ENCODE measurements at places on chromosomes 3 and 15.

DNA sequence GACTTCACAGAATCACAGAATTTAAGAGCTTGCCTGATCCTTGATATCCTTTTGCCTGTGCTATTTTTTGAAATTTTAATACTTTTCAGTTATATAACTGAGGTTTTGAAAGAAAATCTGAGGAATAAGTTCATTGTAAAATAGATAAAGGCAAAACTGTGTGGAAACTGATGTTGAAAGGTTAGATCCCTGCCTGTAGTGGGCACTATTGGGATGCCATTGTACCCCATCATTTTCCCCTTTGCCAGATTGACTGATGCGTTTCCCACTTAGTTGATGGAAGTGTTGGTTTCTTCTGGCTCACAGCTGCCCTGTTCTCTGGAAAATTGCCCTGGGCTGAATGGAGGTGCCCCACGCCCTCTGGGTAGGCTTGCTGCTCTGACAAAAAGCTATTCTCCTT is 387.9 kb downstream of the RBMS3 start:
- DNase-seq: no peak

- no peak for DNase-seq
Measured at GRCh38 chr3:155069729-155070128, 10.4 kb upstream of the MME start.

DNA sequence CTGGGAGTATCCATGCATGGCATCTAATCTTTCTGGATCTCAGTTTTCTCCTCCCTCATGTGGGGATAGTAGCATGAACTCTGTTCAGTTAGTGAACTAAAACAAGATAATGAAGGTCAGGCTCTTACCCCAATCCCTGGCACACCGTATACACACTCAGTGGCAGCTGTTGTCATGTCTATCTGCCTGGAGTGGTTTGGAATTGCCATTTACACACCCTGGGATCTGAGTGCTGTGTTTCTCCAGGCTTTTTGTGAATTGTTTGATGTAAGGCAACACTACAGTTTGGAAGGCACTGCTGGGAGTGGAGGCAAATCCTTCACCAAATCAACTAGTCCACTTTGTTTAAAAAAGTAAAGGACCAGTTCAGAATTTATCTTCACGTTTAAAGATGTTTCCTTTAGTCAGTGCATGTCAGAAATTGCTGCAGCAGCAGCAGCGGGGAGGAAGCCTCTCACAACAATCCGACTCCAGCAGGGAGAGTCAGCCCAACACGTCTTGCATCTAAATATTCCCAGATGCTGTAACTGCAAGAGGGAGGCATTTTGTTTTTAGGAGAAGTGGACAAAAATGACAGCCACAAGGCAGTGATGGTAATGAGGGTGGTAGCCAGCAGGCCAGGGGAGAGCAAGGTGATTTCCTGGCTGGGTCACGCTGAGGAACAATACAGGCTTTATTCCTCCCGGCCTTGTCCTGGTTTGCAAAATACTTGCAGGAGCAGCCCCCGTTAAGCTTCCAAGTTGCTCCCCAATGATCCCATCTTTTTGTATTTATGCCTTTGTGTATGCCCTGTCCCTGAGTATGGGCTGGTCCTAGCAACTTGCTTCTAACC is 128.5 kb upstream of the LRIG1 start:
- DNase-seq: no peak

DNA sequence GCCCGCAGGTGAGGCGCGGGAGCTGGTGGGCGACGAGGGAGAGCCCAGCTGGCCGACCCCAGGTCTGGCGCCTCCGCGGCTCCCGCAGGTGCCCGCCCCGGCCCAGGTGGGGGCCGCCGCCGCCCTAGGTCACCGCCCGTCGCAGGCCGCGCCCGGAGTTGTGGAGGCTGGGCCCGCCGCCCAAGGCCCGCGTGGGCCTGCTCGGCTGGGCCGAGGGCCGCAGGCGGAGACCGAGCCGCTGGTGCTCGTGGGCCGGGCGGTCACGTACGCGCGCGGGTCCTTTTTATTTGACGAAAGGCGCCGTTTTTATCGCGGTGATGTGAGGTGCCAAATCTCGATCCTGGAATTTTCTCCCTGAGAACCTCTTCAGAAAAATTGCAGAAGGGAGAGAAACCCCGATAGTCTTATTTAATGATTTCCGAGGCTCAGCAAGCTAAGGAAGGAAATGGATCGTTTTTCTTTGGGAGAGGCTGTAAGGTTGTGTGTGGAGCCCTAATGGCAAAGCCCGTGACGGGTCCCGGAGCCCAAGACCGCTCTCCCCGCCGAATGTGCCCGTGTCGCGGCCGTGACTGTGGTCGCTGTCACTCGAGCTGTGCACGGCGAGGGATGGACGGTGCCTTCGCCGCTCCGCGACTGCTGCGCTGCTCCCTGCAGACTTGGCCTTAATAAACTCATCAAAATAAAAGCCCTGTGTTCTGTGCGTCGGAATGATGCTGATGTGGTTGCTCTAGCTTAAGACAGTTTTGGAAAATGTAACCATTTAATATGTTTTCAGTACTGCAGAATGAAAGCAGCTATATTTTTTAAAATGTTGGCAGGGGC is 612 bp downstream of the APPL1 start:
- no peak for DNase-seq

GRCh38 chr3:146166826-146167225 is 5.8 kb upstream of the PLOD2 start:
- no peak for DNase-seq

DNA sequence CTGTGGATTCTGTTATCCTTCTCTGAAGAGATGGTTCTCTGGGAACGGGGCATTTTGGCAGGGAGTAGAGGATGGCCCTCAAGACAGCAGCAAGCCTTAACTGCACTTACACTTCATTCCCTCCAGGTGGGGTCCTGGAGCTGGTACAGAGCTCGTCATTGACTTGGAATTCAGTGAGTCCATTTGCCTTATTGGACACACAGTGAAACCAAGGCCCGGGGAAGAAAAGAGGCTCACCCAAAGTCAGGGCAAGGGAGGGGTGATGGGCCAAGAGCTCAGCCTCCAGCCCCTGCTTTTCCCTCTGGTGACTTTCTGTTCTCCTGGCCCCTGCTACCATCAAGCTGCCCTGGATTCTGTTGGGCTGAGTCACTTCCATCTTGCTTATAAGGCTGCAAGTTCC is 125.6 kb downstream of the ETFA start:
- DNase-seq: no peak

DNA sequence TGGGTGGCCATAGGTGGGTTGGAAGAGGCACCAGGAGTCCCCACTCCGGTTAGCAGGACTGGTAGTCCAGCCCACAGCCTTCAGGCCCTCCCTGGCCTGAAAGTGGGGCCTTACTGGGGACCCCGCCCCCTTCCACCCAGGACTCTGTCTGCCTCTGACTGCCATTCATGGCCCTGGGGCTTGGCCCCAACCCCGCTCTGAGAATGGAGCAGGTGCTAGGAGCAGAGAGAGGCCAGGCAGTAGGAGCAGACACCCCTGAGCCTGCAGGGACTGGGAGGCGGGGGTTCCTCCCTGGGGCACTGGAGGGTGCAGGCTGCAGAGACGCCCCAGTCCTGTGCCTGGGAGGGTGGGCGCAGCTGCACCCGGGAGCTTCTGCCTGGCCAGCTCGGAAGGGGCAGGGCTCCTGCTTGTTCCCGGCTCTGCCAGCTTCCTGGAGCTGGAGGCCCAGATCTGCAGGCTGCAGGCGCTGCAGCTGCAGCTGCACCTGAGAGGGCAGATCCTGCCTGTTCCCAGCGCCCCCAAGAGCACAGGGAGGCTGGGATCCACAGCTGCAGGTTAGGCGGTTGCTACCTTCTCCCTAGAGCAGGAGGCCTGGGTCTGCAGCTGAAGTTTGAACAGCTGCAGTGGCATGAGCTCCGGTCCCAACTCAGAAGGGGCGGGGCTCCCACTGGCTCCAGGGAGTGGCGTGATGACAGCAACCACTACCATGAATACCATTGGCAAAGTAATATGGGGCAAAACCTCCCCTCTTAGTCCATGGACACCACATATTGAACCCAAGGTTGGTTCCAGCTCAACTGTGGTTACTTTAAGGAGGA is 194.7 kb downstream of the SQOR start:
- no peak for DNase-seq

GRCh38 chr15:50135031-50135551 is 16.1 kb upstream of the ATP8B4 start:
- DNase-seq: no peak

DNA sequence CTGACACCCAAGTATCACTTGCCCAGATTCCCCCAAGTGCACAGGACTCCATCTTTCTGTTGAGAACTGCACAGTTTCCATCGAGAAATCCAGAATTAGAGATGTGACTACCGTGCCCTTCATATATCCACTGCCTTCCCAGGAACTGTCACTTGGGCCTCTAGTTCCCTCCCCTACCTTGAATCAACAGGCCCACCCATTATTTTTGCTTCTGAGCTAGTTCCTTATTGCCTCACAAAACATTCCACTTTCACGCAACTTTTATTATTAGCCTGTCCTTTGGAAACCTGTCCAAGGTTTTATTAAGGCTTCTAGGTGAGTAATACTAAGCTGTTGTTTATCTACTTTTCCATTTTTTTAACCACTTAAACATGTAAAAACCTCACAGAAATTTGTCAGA is 17.1 kb upstream of the SLC30A4 start:
- DNase-seq: no peak

GRCh38 chr15:48596841-48597240 is 48.7 kb downstream of the FBN1 start:
- no peak for DNase-seq

DNA sequence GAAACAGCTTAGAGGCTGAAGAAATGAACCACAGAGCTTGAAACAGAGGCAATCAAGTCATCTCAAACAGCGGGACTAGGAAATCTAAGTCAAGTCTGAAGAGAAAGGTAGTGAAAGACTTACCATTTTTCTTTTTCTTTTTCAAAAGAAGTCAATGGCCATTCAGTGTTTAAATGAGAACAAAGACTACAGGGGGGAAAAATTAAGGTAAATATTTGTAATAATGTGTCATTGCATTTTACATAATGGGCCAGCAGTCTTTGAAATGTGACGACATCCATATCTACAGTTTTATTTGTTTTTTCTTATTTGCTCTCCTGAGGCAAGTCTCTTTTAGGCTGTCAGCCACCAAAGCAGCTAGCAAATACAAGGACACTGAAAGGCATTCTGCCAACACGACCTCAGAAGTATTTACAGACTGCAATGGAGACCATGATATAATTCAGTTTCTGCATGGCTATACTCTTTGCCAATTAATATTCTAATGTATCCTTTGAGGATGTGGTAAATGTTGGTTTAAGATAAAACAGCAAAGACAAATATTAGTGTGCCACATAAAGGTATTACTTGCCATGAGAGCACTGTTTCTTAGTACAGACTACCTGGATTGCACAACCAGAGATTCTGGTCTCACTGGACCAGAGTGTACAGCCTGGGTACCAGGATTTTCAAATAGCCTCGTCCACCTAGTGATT is 307.0 kb upstream of the THBS1 start:
- no peak for DNase-seq

DNA sequence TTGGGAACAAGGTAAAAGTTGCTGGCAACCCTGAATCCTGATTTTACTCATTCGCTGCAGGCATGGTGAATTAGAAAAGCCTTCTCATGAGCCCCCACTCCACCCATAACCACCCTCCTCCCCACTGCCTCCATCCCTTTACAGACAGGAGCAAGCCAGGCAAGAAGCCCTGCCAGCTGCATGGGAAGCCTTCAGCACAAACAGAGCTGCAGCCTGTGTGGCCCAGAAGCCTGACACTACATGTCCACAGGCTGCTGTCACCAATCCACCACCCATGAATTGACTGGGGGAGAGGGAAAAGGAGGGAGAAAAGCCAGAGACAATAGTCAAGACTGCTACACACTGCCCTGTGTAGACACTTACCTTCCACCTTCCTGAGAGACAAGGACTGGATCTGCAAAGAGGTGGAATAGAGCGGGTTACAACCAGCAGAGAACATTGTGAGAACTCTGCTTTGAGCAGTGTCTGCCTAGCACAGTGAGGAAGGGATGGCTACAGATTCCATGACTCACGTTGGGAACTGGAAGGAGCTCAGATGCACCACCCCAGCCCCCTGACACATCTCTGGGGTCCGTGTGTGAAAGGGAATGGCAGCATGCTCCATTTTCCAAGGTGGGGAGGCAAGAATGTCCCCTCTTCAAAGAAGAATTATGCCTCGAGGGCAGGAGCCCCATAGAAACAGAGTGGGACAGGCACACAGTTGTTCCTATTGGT is 33.9 kb downstream of the DZIP1L start:
- DNase-seq: no peak

- DNase-seq: no peak
Measured at GRCh38 chr3:126777366-126777765, 73.3 kb downstream of the CHCHD6 start.

DNA sequence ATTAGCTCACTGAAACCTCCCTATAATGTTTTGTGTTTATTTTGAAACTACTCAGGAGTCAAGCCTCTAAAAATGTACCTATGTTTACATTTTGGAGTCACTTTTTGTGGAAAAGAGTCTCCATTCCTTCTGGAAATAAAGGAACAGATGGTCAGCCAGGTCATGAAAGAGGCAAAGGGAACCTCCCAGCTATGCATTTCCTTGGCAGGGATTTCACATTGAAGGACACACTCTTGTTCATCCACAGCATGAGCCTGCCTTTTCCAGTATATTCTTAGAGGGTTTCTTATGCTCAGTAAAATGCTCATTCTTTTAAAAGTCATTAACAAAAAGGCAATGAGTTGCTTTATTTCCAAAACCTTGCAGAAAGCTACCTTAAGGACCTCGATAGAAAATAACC is 20.8 kb downstream of the STAC start:
- DNase-seq: no peak

DNA sequence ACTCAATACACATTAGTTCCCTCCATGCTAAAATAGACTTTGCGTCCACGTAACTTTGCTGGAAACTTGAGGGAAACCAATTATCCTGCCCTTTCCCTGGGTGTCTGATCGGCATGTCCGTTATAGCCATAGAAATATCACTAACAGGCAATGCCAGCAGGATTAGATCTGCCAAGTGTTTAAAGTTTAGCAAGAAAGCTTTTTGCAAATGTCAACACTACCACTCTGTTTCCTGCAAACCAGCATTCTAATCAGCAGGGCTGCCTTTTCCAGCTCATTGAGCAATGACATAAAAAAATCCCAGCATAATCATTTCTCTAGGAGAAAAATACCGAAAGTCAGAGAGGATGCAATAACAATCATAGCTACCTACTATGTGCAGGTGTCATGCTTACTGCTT is 60.9 kb downstream of the NOX5 start:
- DNase-seq: no peak

- no peak for DNase-seq
Measured at GRCh38 chr3:4680871-4681300, 187.7 kb downstream of the ITPR1 start.

- no peak for DNase-seq
Measured at GRCh38 chr3:42425736-42426407, 15.5 kb upstream of the LYZL4 start.

GRCh38 chr15:87682527-87682926 is 574.0 kb downstream of the NTRK3 start:
- no peak for DNase-seq

DNA sequence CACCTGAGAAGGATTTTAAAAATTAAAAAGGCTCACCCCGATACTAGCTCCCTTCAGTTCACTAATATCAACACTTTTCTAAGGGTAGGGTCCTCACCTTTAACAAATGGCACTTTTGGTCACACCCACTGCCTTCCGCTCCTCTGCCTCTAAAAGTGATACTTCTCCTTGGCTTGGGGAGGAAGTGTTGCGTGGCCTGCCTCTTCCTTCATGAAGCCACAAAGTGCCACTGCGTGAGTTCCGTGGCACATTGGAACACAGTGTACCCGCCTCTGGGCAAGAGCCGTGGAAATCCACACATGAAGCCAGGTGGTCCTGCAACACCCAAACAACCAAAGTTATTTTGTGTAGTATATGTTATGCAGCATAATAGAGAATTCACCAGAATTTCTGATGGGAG is 3.9 kb downstream of the B4GALT4 start:
- no peak for DNase-seq

- DNase-seq: no peak
Measured at GRCh38 chr3:159919873-159920272, 68.8 kb upstream of the IL12A start.

Data from NCI-H187 treated with DMSO at 0.1 percent for 48 hours (cell line).